ENCODE measurements at places on chromosomes 12 and 14.

DNA sequence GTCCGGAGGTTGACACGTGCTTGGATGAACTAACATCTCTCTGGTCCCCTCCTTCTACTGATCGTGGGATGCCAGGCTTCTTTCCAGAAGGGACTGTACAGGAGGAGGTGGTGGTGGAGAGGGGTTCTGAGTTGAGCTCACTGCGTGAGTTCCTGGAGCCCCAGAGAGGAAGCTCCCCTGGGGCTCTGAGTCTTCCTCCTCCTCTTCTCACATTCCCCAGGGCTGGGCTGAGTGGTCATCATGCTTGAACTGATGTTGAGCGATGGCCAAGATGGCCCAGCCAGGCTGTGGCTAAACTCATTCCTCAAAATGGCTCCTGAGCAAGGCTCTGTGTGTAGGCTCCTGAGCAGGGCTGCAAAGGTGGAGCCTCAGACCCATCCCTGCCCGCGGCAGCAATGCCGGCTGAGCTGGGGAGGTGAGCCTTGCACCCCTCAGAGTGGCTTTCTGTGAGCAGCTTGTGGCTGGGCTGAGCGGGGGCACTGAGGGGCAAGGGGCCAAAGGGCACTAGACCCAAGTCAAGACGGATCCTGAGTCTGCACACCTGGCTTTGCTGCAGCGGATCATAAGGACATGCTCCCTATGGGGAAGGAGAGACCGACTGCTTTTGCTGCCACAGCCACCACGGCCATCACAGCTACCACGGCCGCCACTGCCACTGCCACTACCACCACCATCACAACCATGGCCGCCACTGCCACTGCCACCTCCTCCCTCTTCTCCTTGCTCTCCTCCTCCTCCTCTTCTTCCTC is 35.4 kb downstream of the MEG3 start:
- no peak for DNase-seq

- no peak for DNase-seq
Observed at GRCh38 chr14:104425763-104426646, 153.6 kb upstream of the C14orf180 start.

DNA sequence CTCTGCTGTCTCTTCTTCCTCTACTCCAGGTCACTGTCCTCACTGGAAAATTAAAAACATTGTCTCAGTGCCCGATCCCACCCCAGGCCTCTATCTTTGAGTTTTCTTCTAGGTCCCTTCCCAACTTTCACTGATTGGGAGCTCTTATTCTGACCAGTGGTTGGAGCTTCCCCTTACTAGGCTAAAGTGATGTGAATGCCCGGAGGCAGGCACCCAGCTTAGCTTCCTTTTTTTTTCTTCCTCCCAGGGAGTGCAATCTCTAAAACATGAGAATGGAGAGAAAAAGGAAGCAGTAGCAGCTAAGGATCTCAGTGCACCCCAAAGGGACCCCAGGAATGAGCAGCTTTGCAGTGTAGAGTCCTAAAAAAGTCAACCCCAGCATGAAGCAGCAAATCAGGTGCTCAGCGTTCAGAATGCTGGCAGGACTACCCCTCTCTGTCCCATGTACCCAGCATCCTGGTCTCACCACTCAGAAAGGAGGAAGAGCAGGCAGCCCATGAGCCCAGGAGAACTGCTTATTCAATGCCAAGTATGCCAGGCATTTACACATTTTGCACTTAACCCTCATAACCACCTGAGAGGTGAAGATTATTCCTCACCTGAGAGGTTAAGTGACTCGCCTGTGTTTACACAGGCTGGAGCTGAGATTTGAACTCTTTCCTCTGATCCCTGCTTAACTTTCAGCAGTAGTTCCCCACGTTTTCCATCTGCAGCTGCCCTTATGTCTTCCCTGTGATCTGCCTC is 146.2 kb upstream of the PWP1 start:
- no peak for DNase-seq

DNA sequence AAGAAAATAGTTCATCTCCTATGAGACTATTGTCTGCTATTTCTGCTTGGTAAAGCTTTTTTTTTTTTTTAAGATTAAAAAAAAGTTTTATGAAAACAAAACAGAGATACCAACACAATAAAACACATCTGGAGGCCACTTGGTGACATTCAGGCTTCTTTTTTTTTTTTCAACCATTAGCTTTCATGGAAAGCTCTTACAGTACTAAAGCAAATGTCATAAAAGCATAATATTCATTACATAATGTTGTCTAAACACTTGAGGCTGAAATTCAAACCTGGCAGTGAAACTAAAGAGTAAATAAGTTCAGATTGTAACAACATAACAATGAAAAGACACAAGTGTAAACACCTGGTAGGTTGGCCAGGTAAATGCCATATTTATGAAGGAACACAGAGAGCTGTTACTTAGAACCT is 14.7 kb downstream of the PRICKLE1 start:
- no peak for DNase-seq

DNA sequence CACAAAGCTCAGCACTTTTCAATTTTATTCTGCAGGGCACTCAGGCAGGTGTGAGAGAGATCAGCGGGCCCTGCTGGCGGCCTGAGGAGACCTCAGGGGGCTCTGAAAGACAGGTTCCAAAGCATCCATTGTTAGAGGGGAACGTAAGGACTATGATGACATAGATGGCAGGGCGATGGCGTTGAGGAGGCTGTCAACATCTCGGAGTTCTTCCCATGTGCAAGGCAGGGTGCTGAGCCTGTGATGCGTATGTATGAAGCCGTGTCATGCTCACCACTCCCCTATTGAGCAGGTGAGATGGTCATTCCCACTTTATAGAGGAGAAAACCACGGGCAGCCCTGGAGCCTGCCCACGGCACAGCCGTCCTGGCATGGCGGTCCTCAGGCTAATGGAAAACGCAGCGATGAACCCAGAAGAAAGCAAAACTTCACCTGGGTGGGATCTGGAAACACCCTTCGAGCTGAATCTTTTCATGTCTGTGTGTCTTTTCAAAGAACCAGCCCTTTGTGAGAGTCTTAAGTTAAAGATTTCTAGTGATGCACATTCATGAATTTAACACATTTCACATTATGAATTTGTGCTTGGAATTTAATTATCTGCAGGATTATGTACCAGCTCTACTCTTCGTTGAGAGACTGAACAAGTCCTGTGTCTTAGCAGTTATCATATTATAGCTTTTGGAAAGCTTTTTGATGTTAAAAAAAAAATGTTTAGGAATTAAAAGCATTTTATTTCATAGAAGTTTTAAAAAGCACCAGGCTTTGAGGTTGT is 64.7 kb downstream of the RIMBP2 start:
- DNase-seq = no peak

DNA sequence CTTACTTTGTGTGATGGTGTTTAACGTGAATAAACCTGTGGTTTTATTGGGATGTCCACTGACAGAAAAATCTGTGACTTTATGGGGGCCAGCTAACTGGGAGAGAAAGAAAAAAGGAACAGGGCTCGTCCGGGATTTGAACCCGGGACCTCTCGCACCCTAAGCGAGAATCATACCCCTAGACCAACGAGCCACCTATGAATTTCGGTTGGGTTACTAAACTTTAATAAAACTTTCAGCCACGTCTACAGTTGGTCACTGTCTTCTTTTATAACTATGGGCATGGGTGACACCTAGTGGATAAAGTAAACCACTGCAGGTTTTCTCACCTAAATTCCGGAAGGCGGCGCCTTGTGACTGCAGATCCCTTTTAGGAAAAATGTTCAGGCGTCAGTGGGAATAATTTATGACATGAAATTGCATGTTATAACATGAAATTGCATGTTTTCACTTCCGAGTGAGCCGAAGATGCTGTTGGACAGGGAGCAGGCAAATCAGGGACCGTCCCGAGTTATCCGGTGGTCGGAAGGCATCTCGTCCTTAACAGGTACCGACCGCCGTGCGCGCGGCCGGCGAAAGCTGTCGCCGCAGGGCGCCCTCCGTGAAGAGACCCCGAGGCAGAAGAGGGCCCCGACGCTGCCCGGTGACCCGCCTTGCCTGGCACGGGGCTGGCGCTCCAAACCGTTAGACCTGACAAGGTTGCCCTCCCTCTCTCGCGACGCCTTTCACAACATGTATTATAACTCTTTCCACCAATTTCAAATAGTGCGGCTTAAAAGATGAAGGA is 18.2 kb upstream of the RNASE12 start:
- DNase-seq = peak; percentile 86

All from CD4-positive, alpha-beta T cell (primary cell).